G401 (cell line): ENCODE measurements at places on chromosomes 6 and 20.

DNA sequence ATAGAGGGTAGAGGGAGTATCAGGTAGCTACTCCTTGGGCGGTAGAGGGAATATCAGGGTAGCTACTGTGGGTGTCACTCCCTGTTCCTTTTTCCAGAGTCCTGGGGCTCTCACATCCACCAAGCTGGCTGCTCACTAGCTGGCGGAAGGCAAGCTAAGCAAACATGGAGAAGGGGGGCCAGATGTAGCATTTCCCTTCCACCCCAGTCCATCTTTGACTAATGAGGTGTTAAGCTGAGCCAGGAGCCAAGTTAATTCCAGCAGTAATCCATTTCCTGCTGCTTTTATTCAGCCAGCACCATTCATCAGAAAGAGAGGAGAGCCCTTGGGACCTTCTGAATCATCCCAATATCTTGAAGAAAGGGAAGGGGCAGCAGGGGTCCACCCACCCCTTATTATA is 330.0 kb downstream of the ZFAND3 start:
- no peak for DNase-seq

GRCh38 chr20:51017251-51017650 is 5.7 kb downstream of the KCNG1 start:
- DNase-seq, result no peak

DNA sequence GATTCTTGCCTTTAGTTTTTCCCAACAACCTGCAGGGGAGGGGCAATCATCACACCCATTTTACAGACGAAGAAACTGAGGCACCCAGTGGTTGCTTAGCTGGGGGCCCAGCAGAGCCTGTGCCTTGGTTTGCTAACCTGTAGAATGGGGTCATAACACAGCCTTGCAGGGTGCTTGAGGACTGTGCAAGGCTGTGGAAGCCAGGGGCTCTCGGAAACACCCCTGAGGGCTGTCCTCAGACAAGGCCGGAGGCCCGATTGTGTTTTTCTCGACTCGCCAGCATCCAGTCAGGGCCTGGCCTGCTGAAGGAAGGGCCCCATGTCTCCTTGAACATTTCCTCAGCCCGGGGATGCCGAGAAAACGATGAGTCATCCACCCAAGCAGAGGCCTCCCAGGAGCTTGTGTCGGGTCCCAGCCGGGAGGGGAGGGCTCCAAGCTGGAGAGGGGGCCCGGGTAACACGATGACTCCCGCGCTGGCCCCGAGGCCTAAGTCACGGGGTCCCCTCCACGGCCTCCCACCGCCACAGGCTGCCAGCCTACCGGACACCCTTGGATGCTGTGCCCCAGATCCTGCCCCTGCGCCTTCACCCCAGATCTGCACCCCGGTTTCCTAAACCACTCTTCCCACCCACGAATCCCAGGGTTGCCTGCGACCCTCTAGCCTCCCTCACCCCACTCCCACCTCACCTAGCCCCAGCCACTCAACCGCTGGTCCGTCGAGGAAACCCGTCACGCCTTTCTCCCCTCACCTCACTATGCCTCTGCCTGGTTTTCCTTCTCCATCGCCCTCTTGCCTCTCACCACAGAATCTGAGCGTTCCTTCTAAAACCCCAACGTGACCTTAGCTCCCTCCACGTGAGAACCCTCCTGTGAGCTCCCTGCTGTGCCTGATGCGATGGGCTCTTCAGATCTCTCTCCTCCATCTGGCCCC is 10.6 kb downstream of the NOL4L start:
- DNase-seq, result no peak

- no peak for DNase-seq
Measured at GRCh38 chr6:83846291-83846690, 6.9 kb upstream of the RIPPLY2 start.

GRCh38 chr6:45569210-45569945 is 191.6 kb upstream of the SUPT3H start:
- no peak for DNase-seq

DNA sequence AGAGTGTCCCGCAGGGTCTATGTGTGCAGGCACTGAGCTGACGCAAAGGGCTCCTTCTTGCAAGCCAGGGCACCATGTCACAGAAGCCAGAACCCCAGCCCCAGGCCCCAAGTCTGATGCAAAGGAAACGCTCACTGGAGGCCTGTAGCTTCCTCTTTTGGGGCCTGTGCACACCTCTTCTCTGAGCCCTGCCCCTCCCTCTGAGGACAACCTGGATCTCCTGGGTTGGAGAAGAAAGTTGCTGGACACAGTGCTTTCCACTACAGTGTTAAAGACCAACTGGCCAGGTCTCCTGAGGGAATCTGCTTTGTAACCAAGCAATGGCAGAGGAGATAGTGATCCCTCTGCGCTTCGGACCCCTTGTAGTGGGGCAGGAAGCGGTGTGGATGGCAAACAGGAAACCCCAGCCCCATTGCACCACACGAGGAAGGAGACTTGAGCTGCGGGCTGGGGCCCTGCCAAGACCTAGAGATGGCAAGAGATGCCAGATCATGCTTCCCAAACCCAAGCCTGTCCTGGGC is 90.0 kb downstream of the PRND start:
- no peak for DNase-seq

DNA sequence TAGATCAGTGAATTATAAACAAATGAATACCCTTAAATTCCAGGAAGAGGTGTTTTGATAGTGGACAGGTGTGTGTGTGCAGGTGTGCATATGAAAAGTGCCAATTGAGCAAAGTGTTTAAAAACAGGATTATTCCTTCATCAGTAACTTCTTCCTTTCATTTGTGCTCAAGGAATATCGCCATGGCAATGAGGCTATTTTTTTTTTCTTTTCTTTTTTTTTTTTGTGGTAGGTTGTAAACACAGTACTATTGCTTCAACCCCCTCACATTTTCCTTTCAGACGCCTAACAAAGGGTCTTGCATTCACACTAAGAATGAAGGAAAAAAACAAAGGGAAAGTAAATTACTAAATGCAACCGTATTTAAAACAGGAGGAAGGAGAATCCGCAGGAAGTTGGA is 2.0 kb upstream of the HSPA1B start:
- DNase-seq, result no peak

DNA sequence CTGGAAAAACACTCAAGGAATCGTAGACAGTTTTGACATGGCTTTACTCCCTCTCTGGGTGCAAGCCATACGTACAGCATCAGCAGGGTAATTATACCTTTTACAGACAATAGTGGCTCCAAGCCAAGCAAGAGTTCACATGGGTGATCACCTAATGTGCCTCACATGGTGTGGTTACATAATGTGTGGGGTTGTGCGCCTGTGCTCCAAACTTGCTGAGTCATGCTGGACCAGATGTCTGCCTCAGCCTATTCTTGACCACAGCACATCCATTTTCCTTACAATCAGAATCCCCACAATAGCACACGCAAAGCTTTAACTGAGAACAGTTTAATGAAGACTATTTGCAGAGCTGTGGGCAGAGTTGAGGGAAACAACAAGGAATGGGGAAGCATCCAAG is 74.5 kb downstream of the ALDH8A1 start:
- no peak for DNase-seq

DNA sequence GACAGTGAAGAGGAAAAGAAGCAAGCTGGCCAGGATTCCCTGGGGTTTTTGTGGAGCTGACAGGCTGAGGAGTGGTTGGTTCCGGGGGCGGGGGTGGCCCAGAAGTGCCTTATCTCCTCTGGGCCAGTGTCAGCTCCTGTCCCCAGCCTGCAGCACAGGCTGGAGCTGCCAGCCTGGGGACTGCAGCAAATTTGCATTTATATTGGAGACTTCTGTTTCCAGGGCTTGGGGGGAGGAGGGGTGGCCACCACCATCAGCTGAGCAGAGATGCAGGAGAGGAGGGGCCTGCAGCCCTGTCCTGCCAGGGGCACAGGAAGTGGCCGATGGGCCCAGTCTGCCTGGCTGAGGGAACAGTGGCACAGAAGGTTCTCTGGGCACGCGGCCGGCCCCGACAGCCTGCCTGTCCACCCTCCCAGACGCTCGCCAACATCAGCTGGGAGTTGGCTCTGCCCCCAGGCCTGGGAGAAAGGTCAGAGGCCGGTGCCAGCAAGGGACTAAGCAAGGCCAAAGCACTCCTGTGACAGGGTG is 24.3 kb upstream of the SCRT2 start:
- DNase-seq, result peak; percentile 97

DNA sequence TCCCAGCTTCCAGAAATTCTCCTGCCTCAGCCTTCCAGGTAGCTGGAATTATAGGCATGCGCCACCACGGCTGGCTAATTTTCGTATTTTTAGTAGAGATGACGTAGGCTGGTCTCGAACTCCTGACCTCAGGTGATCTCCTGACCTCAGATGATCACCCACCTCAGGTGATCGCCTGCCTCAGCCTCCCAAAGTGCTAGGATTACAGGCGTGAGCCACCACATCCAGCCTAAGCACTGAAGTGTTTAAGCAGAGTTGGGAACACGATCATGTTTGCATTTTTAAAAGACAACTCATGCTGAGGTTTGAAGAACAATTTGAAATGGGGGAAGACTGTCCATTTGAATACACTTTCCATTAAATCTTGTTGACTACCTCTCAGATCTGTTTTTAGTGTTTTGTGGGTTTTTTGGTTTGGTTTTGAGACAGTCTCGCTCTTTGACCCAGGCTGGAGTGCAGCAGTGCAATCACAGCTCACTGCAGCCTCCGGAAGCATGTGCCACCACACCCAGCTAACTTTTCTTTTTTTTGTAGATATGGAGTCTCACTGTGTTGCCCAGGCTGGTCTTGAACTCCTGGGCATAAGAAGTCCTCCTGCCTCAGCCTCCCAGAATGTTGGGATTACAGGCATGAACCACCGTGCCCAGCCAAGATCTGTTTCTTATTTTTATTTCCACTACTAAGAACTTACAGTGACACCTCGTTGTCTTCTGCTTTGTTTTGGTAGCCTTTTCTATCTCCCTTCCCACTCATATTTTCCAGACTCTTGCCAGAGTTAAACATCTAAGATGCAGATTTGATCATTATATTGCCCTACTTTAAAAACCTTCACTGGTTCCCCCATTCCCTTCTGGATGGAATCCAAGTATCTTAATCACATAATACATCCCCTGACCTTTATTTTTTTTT is 5.5 kb downstream of the CASP8AP2 start:
- DNase-seq, result no peak

- no peak for DNase-seq
Measured at GRCh38 chr6:3278691-3279090, 19.9 kb downstream of the PSMG4 start.

DNA sequence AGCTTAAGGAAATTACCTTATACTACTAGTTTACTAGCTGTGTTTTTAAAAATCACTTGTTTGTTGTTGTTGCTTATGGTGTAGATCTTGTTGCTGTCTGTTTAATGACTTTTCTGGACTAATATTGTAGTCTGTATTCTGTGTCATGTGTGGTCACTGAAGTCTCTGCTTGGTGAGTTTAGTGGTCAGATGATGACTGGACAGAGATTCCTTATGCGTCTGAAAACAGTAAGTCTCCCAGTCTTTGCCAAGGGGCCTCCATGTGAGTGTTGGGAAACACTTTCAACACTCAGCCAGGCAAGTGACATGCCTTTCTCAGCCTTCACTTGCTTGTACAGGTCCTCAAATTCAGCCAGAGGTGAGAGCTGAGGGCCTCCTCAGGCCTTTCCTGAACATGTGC is 256.9 kb upstream of the RNF24 start:
- DNase-seq, result no peak

GRCh38 chr20:549722-550496 is 6.3 kb upstream of the CSNK2A1 start:
- no peak for DNase-seq

DNA sequence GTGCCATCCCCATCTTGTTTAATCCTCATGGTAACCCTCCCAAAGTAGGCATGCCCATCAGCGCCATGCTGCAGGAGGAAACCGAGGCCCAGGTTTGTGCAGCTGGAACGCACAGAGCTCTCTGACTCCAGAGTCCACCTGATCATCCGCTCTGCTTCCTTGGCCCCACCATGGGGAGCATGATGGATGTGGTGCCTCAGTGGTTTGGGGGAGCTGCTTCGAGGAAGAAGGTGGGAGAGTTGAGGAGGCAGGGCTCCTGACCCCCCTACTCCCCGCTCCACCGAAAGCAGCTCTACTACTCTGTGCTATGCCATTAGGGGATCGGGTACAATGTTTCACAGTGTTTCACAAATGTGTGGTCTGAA is 52.2 kb downstream of the TGM2 start:
- no peak for DNase-seq

GRCh38 chr20:53513489-53514298 is 79.9 kb downstream of the ZNF217 start:
- no peak for DNase-seq

GRCh38 chr6:64644024-64644423 is 1008.4 kb downstream of the PHF3 start:
- DNase-seq, result no peak

DNA sequence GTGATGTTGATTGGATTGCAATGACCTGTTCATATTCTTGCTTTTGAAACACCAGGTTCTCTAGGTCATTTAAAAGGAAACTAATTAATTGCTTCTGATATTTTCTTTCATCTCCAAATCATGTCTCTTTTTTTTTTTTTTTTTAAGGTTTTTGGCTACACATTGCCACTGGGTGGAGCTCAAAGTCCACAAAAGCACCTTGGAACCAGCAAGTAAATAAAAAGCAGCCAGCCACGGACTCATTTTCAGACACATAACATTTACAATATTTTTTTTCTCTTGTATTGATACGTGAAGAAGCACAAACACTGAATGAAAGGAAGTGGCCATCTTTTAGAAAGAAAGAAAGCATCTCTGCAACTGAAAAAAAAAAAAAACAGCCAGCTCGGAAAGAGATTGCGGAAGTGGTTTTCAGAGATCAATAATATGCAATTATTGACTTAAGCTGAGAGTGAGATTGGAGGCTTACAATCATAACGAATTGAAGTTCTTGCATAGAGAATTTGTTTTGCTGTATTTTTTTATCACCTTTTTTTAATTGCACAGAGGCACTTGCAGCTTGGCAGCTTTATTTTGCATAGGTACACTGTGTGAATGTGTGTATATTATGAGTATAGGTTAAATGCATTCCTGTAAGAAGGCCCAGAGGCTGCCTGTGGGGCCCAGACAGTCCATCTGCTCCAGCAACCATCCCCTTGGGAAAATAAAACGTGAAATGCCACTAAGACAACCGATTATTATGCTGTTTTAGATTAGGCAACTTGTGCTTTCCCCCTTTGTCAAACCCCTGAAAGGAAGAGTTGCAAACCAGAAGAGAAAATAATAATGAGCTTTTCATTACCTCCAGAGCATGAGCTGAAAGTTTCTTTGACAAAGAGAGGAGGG is 28.2 kb downstream of the CGA start:
- peak; percentile 78 for DNase-seq

- peak; percentile 38 for DNase-seq
Measured at GRCh38 chr6:50791900-50792508, 26.7 kb upstream of the TFAP2B start.
